Left renal cortex interstitium (tissue), 4 donors: ENCODE measurements at places on chromosomes 7 and 10. TPM values are rescaled to one million over a fixed set of nuclear protein-coding genes. Genes with fewer than 3 reads are reported as not detected.

- DNase-seq: no peak
These were observed 93.1 kb upstream of the STEAP4 start for GRCh38 chr7:88399696-88400240.

DNA sequence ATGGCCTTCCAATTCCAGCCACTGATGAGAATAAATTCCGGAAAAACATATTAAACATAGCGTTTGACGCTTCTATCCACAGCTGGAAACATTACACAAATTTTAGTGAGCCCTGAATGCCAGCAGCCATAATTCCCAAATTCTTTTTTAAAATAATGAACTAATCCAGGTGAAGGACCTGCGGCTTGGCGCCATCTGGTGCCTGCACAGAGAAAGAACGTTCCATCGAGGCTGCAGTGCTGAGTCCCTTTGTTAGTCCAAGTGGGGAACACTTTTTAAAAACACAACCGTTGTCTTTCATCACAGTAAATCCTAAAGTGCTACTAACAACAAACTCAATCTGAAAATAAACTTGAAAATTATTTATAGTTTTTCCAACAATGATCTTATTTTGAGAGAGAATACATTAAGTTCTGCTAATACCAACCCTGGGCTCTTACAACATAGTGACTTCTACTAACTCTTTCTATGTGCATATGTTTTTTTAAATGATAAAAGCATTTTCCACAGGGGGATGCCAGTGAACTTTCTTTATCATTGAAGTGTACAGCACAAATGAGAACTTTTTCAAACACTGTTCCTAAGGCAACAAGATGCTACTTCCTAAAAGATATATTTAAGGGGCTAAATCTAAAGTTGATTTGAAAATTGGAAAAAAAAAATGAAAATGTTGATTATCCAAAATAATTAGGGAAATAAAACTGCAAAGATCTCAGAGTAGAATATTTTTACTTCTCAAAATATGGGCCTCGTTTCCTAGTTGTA is 166.9 kb upstream of the RNF32 start:
- no peak for DNase-seq

DNA sequence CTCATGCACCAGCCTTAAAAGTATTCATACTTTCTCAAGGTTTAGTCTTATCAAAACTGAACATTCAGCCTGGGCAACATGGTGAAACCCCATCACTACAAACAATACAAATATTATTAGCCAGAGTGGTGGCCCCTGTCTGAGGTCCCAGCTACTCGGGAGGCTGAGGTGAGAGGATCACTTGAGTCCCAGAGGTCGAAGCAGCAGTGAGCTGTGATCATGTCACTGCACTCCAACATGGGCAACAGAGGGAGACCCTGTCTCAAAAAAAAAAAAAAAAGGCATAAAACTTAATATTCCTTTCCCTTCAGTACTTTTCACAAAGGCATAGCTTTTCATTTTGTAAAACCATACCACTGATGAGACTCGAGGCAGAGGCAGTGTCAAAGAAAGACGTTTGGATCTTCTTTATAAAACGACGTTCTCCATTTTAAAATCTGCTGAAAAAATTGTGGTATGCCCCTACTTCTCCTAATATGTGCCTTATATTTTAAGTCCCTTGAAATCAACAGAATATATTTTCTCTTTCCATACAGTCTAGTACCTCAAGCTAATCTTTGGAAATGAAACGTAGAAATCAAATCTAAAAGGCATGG is 1.9 kb downstream of the NSUN6 start:
- DNase-seq: no peak

GRCh38 chr10:42753126-42753506 is 29.5 kb upstream of the BMS1 start:
- DNase-seq: peak; percentile 68

- peak; percentile 74 for DNase-seq
These were observed 67.6 kb downstream of the DOCK1 start for GRCh38 chr10:126972635-126973414.

DNA sequence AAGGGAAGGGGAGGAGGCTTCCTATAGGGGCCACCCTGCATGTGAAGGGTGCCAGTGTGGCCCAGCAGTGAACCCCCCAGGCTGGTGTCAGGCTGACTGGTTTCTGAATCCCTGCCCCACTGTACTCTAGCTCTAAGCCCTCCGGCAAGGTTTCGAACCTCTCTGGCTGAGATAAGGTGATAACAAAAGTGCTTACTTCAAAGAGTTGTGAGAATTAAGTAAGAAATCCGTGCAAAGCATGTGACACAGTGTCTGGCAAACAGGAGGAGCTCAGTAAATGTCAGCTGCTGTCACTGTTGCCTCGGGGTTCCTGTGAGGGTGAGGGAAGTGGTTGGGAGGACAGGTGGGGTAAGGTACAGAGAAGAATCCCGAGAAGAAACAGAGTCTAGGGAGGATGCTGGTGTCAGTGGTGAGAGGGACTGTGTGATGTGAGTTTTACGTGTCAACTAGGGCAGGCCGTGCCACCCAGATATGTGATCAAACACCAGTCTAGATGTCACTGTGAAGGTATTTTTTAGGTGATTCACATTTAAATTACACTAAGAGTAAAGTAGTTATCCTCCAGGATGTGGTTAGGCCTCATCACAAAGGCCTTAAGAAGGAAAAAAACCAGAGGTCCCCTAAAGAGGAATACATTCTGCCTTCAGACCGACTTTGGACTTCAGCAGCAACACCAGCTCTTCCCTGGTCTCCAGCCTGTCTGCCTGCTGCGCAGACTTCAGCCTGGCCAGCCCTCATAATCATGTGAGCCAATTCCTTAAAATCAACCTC is 64.4 kb downstream of the BPGM start:
- no peak for DNase-seq

DNA sequence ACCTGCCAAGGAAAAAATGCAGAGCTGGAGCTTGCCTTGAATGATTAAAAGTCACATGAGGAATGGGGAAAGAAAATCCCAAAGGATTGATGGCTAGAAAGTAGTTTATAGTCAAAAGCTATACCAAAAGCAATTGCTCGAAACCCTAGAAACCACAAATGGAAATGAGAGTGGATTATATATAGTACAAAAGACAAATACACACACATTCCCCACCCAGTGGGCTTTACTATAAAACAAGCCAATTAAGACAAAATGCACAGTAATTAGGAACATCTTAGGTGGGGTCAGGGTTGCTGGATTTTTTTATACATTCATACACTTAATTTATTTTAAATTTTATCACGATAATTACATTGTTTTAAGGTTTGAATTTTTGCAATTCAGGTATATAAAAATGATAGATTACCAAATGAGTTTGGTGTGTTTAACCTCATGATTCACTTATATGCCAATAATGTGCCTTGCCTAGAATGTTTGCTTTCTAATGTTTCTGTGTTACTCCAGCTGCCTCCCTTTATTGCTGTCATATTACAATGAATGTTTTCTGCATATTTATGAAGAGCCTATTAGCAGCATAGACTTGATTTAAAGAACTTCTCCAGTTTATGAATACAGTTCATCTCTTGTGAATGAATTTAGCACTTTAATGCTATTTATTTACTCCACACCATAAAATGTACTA is 421.3 kb downstream of the EXOC4 start:
- no peak for DNase-seq

GRCh38 chr7:83794829-83795228 is 145.9 kb upstream of the SEMA3E start:
- DNase-seq: no peak

GRCh38 chr10:116112232-116113231 is 160.5 kb downstream of the GFRA1 start:
- DNase-seq: no peak

- DNase-seq: no peak
These were observed 103.2 kb upstream of the GPR141 start for GRCh38 chr7:37580376-37580775.

- DNase-seq: no peak
These were observed 136.2 kb downstream of the TCF7L2 start for GRCh38 chr10:113086282-113086681.

- no peak for DNase-seq
These were observed 177.4 kb downstream of the ELFN1 start for GRCh38 chr7:1847260-1848001.

DNA sequence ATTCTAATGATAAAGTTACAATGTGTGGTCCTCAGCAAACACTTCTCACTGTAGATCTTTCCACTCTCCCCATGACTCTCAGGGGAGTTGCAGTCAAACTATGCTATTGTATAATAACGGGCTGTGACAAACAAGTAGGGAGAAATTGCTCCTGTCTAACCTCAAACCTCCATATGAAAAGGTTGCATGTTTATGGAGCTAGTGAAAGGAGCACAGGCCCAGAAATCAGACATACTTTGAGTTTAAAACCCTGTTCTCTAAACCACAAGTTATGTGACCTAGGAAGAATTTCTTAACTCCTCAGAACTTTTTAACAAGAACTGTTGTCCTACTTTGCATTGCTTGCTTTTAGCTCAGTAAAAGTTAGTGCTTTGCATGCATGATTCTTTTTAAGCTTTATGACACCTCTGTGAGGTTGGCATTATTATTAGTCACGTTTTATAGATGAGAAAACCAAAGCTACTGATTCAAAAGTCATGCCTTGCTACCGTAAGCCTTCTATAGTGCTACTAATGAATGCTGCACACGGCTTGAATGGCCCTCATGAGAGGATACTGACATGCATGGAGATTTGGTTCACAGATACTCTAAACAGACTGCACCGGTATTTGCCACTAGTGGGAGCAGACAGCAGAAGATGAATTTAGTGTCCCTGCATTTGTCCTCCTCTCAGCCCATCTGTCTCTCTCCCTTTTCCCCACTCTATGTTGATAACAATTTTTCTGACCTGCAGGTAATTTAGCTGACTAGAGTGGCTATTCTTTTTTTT is 129.5 kb upstream of the PCGF5 start:
- DNase-seq: no peak

DNA sequence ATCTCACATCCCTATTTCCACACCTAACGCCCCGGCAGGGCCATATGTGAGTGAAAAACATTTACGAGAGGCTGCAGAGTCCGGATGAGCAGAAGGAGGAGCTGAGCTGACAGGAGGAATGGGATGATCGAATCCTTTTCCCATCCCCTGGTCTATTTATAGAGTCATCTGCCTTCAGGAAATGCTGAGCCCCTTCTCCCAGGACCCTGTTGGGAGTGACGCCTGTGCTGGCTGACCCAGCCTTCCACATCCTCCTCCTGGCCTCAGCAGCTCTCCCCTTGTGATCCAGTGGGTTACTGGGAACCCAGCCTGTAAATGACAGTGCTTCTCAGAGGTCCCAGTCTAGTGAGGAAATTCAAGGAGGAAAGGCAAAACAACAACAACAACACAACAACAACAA is 16.6 kb downstream of the DENND2A start:
- no peak for DNase-seq

DNA sequence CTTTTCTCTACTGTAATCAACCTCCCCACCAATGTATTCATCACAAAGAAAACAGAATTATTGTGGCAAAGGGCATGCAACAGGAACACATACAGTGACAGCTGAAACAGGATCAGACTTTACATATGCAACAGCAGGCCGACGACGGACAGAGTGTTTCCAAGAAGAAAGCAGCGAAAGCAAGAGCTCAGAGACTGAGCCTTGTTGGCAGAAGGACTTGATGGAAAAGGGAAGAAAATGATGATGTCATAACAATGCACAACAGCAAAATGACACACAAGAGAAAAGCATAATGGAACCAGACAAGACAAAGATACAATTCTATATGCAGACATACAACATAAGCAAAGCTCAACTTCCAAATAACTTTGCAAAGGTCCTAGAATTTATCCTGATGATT is 106.5 kb downstream of the ARHGAP12 start:
- DNase-seq: no peak

DNA sequence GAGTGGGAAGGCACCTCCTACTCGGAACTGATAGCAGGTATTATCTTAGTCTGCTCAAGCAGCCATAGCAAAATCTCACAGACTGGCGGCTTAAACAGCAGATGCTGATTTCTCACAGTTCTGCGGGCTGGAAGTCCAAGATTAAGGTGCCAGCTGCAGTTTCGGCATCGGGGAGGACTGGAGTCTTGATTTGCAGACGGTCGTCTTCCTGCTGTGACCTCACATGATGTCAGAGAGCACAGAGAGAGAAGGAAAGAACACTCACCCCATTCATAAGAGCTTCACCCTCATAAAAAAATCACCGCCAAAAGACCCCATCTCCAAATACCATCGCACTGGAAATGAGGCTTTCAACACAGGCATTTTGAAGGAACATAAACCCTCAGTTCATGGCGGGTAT is 216.5 kb upstream of the PITRM1 start:
- no peak for DNase-seq

GRCh38 chr7:2168615-2169311 is 64.0 kb downstream of the MAD1L1 start:
- peak; percentile 53 for DNase-seq

DNA sequence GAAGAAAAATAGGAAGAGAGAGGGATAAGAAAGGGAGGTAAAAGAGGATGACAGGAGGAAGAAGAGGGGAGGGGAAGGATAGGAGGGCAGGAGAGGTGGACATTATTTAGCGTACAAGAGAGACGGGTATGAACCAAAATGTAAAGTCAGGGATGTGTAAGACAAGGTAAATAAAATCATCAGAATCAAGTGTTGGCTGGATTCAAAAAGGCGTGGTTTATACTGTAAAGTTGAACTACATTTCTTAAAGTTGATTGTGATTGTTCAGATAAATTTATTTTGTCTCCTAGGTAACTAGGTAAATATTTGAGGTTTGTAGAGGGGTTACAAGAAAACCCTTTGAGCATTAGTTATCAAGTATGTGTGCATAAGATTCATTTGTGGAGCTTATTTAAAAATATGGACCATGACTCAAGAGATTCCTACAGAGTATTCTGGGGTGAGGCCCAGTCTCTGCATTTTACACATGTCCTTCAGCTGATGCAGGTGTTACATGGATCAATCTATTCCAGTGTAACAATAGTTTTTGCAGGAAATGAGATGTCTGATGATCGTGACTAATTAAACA is 512.1 kb upstream of the MBL2 start:
- DNase-seq: no peak

DNA sequence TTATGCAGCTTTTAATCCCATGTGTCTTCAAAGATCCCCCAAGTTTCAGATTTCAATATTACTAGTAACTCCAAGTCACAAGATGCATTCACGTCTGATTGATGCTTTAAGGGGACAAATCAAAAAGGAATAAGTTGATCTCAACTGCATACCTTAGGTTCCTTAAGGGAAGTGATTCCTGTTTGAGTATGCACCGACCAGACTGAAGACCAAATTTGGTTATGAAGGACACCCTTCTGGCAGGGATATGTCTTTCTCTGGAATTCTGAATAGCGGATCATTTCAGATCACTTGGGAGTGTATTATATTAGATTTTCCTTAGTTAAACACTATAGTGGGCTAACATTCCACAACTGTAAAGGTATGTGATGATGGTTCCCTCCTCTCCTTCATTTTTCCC is 4.3 kb downstream of the KIF5B start:
- no peak for DNase-seq

GRCh38 chr10:75197066-75197465 is 13.5 kb upstream of the VDAC2 start:
- DNase-seq: no peak

- DNase-seq: no peak
These were observed 42.6 kb downstream of the OTUD1 start for GRCh38 chr10:23481363-23481961.

Gene GTPBP4
- 51.2 TPM for polyA plus RNA-seq

Gene MYL10
- 0.59 TPM for polyA plus RNA-seq

Gene OR2A12
- polyA plus RNA-seq: 0.08 TPM

Gene TMEM229A
- polyA plus RNA-seq: 0.11 TPM

Gene DPP6
- polyA plus RNA-seq: 53.4 TPM

Gene NEUROG3
- polyA plus RNA-seq: not detected

Gene HOXA1
- 2.8 TPM for polyA plus RNA-seq

Gene NANOS1
- 5.3 TPM for polyA plus RNA-seq

Gene TAS2R3
- 2.2 TPM for polyA plus RNA-seq

Gene POP7
- 22.9 TPM for polyA plus RNA-seq

Gene ADAM22
- 13.1 TPM for polyA plus RNA-seq
